ENCODE measurements at places on chromosomes 2 and 18. TPM values are rescaled to one million over a fixed set of nuclear protein-coding genes. Genes with fewer than 3 reads are reported as not detected.

The NAGK gene
- 49.3 TPM for total RNA-seq

The SPDYA gene
- 0.83 TPM for total RNA-seq

The DIPK1C gene
- total RNA-seq = not detected

The SPATS2L gene
- total RNA-seq = 355 TPM

The LIPG gene
- 37.3 TPM for total RNA-seq

The GLB1L gene
- total RNA-seq = 2.9 TPM

The UGT1A3 gene
- total RNA-seq = not detected

The ARHGAP25 gene
- 6.3 TPM for total RNA-seq

The LBX2 gene
- 1.3 TPM for total RNA-seq

The TNFRSF11A gene
- 0.08 TPM for total RNA-seq

The POTEC gene
- total RNA-seq = not detected

The PHOSPHO2 gene
- total RNA-seq = 4.9 TPM

DNA sequence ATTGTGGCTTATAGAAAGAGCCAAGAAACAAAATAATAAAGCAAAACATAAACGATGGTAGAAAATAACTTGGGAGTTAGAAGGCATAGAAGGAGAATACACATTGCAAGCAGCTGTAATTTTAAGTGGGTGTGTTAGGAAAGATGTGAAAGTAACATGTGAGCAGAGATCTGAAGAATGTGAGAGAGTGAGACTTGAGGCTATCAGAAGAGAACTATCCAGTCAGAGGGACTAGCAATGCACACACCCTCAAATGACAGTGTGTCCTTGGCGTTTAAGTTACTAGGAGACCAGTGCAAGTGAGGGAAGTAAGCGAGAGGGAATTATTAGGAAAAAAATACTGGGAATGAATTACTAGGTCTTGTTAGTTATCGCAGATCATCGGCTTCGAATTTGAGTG, 304.9 kb downstream of the DSEL start:
- DNase-seq = no peak

GRCh38 chr2:202944816-202945215, 32.7 kb downstream of the CARF start:
- no peak for DNase-seq

DNA sequence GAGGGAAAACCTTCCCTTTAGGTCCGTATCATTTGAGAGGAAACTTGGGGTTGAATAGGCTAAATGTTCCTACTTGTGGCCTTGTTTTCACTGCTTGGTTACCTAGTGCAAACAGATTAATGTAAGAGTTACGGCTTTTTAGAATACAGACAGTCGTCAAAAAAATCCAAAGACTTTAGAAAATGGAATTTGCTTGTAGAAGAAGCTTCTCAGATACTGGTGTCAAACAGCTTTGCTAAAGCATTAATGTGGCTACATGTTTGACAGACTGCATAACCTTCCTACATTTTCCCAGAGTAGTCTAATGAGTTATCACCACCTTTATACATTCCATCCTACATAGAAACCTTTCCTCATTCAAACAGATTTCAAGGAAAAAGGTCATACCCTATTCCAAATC, 114.6 kb downstream of the FMNL2 start:
- DNase-seq = no peak

- DNase-seq = no peak
Observed at GRCh38 chr2:181366675-181367175, 90.5 kb upstream of the ITGA4 start.

DNA sequence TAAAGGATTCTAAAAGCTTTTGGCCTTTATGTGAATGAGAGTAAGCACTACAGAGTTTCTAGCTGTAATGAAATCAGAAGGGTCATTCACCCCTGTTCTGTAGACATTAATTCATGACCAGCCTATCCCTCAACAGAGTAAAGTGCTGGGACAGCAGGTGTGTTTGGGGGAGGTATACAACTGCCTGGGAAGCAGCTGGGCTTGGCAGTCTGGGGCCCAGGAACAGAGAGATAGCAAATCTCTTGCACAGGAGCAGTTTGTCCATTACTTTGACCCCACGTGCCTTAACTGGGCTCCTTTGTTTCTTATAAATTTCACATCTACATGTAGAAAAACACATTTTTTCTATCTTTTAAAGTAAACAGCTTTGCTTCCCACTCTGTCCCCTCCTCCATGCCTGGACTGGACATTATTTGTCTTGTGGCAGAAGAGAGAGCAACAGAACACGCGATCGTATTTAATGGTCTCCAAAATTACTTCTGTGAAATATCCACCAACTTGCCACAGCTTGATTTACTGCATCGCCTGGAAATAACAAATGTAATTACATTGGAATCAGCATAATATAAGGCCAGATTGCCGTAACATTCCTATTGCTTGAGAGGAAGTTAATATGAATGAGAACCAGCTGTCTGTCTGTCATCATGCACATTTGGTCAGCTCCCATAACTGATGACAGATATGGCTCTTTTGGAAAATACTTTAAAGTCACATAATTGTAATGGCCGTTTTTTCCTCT, 263.8 kb downstream of the RBM43 start:
- peak; percentile 47 for DNase-seq

DNA sequence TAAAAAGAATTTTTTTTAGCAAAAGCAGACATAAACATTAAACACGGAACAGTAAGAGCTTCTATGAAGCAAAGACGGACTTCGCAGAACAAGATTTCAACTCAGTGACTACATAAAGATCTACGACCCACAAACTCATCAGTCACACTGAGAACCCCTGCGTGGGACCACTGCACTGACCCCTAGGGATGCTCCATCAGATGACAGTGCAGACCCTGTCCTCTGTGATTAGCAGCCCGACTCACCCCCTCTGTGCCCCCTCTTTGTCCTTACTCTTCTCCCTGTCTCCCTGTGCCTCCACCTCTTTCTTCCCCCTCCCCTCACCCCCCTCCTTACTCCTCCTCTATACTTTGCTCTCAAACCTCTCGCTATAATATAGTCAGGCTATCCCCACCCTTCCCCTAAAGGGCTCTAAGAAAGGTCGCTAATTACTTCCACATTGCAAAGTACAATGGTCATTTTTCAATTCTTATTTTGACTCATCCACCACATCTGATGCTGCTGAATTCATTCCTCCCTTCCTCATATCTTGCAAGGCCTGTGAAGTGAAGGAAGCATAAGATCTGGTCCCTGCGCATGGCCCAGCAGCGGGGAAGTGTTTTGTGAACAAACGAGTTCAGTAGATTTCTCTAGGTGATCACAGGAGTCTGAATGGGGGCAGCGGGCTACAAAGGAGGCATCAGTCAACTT, 89.3 kb downstream of the CABYR start:
- no peak for DNase-seq

GRCh38 chr2:100884145-100884621, 64.2 kb downstream of the NPAS2 start:
- DNase-seq = no peak

- DNase-seq = no peak
Observed at GRCh38 chr2:28407976-28408690, 15.5 kb downstream of the FOSL2 start.

- peak; percentile 32 for DNase-seq
Observed at GRCh38 chr18:38427234-38427633, 861.6 kb upstream of the CELF4 start.

- no peak for DNase-seq
Observed at GRCh38 chr18:72846736-72847533, 20.9 kb downstream of the NETO1 start.

- DNase-seq = peak; percentile 19
Observed at GRCh38 chr18:58501066-58501896, 127.6 kb downstream of the ALPK2 start.

DNA sequence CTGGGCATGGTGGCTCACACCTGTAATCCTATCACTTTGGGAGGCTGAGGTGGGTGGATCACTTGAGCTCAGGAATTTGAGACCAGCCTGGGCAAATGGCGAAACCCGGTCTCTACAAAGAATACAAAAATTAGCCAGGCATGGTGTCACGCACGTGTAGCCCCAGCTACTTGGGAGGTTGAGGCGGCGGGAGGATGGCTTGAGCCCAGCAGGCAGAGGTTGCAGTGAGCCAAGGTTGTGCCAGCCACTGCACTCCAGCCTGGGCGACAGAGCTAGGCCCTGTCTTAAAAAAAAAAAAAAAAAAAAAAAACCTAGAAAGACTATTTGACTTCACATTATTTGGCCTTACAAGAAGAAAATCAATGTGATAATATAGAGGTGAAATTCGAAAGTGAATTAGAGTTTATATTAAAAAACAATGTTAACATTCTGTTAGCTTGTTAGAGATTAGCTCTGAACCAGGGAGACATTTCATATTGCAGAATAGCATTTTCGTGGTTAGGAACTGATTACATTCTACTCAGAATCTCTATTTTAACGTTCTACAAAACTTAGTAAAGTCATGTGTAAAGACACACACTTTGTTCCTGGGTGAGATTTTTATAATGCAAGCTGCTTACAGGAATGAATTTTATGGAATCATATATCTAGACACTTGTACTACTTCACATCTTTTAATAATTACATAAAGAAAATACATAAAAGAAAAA, 120.5 kb downstream of the THADA start:
- no peak for DNase-seq

DNA sequence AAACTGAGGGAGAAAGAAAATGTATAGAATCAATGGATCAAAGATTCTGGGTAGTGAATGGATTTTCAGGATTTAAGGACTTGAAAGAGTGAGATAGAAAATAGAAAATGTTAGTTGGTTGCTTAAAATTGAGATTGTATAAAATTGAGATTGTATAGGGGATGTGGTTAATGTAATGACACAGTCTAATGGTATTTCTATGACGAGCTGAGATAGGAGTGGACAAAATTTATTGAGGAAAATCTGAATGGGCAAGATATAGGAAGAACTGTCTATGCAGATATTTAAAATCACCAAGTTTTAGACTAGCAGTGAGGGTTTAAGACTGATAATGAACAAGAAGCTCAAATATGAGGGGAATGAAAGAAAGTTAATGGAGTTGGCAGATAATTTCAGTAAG, 406.6 kb downstream of the NYAP2 start:
- no peak for DNase-seq

- DNase-seq = peak; percentile 68
Observed at GRCh38 chr2:40256649-40257048, 195.2 kb downstream of the SLC8A1 start.

- no peak for DNase-seq
Observed at GRCh38 chr2:62306751-62307468, 111.0 kb downstream of the B3GNT2 start.

GRCh38 chr2:231693956-231694355, 14.4 kb upstream of the PTMA start:
- DNase-seq = no peak

GRCh38 chr2:170282851-170283250, 104.9 kb downstream of the MYO3B start:
- no peak for DNase-seq

DNA sequence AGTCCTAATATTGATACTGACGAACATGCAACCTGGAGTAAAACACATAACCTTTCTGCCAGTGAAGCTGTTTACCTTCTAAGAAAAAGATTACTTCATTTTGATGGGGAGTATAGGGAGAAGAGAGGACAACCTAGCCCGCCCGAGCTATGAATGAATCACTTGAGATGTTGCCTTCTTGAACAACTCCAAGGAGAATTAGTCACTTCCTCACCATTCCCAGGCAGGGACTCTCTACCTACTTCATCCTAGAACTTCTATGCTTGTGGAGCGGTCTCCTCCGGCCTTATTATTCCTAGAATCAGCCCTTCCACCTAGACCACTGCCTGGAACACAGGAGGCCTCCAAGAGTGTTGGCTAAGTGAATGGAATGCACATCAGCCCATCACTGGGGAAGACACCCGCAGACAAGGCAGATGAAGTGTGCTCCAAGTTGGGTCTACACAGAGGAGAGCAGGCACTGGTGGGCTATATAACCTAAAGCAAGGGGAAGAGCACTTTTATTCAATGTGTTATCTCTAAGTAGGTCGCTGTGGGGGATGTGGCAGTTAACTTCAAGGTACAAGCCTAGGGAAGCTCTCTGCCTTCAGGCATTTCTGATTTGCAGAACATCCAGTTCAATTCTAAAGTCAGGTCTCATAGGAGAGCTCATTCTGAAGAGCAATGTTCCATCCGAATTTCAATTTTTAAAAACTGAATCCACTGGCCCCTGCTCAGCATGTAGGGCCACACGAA, 57.4 kb downstream of the STK39 start:
- DNase-seq = no peak

DNA sequence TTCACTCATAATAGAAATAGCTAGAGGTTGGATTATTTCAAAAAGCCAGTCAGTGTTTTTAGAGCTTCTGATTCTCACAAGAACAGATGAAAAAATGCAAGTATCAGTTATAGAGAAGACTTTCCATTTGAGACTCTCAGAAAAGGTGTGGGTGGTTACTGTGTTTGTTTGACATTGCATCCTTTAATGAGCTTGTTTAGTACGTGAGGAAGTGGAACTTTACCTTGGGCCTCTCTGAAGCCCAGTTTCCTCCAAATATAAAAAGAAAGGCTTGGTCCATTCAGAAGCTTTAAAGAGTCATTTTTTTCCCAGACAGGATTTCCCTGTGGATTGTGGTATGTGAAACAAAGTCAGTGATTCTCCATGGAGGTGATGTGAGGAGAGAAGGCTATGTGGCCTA, 89.9 kb upstream of the RANBP2 start:
- no peak for DNase-seq

DNA sequence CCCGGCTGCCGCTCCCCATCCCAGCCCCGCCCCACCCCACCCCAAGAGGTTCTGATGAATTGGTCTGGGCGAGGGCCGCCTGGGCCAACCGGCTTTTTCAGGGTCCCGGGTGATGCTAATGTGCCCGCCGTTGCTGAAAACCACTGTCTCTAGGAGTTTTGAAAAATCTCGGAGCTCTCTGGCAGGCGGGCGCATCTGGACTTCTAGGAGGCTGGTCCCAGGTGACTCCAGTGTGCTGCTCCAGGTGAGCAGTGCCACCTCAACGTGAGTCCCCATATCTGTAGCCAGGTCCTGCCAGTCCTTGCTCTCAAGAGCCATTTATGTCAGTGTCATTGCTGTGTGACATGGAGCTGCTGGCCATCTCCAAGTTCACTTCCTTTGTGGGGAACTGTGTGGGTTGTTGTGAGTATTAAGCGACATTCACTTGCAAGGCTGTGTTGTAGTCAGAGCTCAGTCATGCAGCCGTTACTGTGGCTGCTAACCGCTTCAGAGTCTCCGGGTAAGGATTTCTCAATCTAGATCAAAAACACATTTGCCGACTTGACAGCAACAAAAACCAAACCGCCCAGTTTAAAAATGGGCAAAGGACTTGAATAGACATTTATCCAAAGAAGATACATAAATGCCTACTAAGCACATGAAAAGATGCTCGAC, at the start of gene RFX8:
Gene RFX8 (minus strand): TSS at position 382 of the 654 bp plus-strand sequence. CDS start 8,264 bp downstream, outside the sequence.
- no peak for DNase-seq

DNA sequence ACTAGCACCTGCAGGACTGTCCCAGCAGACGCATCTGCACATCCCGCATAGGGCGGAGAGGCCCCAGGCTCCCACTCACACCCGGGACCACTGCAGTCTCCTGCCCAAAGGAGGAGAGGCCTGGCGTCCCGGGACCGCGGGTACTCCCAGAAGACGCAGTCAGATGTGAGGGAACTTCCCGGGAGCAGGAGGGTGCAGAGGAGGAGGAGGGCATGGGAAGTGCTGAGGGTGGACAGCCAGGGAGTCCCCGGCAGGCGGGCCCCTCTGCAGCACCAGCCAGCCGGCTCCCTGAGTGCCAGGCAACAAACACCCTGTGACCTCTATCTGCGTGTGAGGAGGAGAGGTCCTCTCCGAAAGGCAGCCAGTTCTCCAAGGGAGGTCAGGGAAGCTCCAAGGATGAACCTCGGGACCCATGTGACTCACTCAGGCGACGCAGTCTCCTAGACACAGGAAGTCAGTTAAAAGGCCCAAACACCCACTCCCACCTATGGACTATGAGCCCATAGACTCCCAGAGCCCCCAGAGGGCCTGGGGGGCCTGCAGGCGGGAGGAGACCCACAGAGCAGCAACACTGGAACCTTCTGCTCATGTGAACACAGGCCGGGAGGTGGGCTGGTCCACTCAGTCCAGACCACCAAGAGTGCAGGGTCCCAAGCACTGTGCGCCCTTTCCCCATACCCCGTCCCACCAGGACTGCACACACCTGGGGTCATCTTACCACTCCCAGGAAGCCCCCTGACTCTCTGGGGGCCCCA, 4.2 kb downstream of the PXDN start:
- no peak for DNase-seq

Measured in SJCRH30 (cell line).